Kidney epithelial cell (primary cell): ENCODE measurements at places on chromosomes 1 and 21. TPM values are rescaled to one million over a fixed set of nuclear protein-coding genes. Genes with fewer than 3 reads are reported as not detected.

The VHLL gene
- not detected in 2 replicates for total RNA-seq

The IL19 gene
- not detected in 2 replicates for total RNA-seq

The DNM3 gene
- 1.6 and 2.7 TPM in 2 replicates for total RNA-seq

The FAAH gene
- 8.5 and 16.6 TPM in 2 replicates for total RNA-seq

The CNR2 gene
- total RNA-seq: not detected in 2 replicates

The SELL gene
- not detected in 2 replicates for total RNA-seq

The TBX15 gene
- 0.21 TPM in 1 of 2 replicates, not detected in the other for total RNA-seq

The CLCN6 gene
- total RNA-seq: 17.6 and 17.7 TPM in 2 replicates

The FBLIM1 gene
- total RNA-seq: 364 and 458 TPM in 2 replicates

The PYHIN1 gene
- total RNA-seq: not detected in 2 replicates

The LYPD8 gene
- not detected in 2 replicates for total RNA-seq

The ZNF687 gene
- total RNA-seq: 27.9 and 35.3 TPM in 2 replicates

The NOS1AP gene
- total RNA-seq: 0.62 and 0.79 TPM in 2 replicates

The USP24 gene
- total RNA-seq: 26.2 and 27.2 TPM in 2 replicates

The AVPR1B gene
- total RNA-seq: not detected in 2 replicates

The TMCC2 gene
- total RNA-seq: 12.7 and 15.7 TPM in 2 replicates

The MIXL1 gene
- total RNA-seq: 0.41 and 0.67 TPM in 2 replicates

The PARS2 gene
- total RNA-seq: 10.8 and 11.5 TPM in 2 replicates

The CD1C gene
- not detected in 2 replicates for total RNA-seq

The ADAMTSL4 gene
- 0.46 and 1.7 TPM in 2 replicates for total RNA-seq

The RPE65 gene
- total RNA-seq: not detected in 2 replicates

The LHX8 gene
- not detected in 2 replicates for total RNA-seq
